ENCODE measurements at places on chromosomes 6 and 20.

- DNase-seq: no peak
Measured at GRCh38 chr6:160344271-160344670, 3.9 kb upstream of the SLC22A3 start.

DNA sequence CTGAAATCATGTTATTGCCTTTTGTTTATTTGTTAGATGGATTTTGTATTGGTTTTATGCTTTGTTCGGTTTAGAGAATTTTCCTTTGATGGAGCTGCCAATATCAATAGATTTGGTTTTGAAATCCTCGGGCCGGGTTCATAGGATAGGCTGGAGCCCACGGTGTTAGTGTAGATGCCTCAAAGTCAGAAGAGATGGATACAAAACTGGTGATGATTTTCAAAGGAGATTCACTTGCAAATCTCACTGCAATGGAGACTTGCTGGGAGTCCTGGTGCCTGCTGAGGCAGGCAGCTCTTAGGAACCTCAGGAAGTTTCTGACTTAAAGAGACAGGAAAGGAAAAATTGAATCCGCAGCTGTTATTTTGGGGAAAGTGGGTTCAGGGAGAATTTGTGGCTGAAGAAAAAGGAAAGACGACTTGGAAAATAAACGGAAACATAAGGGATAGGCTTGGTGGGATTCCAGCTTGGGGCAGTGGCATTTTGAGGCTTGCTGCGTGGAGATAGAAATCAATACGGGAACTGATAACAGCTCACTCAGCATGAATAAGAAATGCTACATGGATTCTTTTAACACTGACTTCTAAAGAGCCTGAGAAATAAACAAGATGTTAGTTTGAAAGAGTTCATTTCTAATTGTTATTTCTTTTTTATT is 241.6 kb downstream of the PHACTR1 start:
- DNase-seq: peak; percentile 33

GRCh38 chr20:1757072-1757471 is 99.5 kb upstream of the SIRPG start:
- DNase-seq: no peak

GRCh38 chr6:118869350-118869749 is 24.6 kb upstream of the ASF1A start:
- no peak for DNase-seq

- DNase-seq: no peak
Measured at GRCh38 chr6:168281826-168282225, 37.8 kb downstream of the DACT2 start.
